ENCODE measurements at places on chromosomes 12 and 14.

DNA sequence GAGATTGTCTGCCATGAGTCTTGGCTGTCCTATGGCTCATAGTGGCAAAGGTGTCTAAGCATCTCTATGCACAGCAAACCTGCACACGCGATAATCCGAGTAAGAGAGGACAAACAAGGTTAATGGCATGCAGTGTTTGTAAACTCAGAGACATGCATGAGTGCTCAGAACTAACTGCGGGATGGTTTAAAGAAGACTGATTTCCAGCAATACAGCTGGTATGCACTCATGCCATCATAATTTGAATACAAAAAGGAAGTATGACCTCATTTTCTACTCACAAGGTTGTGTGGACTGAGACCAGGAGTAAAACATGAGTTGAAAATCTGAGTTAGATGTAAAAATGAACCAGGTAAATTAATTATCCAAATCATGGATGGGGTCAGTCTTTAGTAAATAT, 16.6 kb upstream of the TCP11L2 start:
- DNase-seq, result no peak

GRCh38 chr12:84860718-84861117, 51.9 kb downstream of the SLC6A15 start:
- no peak for DNase-seq

- no peak for DNase-seq
Measured at GRCh38 chr12:56836317-56836716, 73.2 kb downstream of the HSD17B6 start.

GRCh38 chr12:93060666-93061472, 131.8 kb upstream of the EEA1 start:
- no peak for DNase-seq

GRCh38 chr12:71749666-71750065, 5.0 kb upstream of the RAB21 start:
- no peak for DNase-seq

DNA sequence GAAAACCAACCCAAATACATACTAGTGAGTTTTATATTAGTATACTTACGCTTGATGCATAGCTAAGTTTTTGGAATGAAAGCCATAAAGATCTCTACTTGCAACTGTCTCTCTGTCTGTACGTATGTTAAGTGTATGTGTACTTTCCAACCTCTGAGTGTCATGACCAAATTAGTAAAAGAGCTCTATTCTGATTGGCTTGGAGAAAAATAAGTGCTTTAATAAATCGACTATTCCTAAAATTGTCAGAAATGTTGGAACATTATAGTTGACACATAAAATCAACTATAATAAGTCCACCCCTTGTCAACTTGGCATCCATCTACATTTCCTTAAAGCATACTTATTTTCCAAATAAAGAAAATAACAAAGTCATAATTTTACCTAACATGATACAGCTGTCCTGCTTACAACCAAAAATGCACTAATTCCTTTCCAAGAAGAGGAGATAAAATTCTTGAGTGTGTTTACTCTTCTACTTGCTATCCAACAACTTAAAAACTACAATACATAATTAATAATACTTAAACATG, 507.4 kb upstream of the ATP2B1 start:
- DNase-seq, result no peak

DNA sequence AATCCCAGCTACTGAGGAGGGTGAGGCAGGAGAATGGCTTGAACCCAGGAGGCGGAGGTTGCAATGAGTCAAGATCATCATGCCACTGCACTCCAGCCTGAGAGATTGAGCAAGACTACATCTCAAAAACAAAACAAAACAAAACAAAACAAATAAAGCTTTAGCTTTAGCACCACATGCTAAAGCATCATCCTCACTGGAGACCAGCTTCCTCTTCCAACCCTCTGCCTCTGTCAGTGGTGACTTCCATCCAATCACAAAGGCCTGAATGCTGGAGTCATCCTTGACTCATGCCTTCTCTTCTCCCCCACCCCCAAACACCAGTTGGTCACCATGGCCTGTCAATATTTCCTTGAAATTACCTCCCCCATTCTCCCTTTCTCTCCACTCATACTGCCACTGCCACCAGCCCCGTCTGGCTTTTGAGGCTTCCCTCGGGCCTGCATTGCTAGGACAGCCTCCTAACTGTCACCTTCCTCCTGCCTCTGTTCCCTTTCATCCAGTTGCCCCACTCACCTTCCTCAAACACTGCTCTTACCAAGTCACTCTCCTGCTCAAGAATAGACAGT, 1.4 kb downstream of the ZNF385A start:
- no peak for DNase-seq

DNA sequence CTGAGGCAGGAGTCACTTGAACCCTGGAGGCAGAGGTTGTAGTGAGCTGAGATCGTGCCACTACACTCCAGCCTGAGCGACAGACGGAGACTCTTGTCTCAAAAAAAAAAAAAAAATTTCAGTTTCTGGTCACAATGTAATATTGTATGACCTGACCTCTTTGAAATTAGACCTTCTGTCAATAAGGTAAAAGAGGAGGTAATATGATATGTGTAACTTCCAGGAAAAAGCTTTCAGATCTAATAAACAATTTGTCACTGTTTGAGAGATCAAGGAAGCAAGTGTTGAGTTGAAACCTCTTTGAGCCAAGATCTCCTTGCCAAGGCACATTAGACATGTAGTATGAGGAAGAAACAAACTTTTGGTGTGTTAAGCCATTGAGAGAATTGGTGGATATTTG, 101.7 kb upstream of the ATF7IP start:
- DNase-seq, result no peak

DNA sequence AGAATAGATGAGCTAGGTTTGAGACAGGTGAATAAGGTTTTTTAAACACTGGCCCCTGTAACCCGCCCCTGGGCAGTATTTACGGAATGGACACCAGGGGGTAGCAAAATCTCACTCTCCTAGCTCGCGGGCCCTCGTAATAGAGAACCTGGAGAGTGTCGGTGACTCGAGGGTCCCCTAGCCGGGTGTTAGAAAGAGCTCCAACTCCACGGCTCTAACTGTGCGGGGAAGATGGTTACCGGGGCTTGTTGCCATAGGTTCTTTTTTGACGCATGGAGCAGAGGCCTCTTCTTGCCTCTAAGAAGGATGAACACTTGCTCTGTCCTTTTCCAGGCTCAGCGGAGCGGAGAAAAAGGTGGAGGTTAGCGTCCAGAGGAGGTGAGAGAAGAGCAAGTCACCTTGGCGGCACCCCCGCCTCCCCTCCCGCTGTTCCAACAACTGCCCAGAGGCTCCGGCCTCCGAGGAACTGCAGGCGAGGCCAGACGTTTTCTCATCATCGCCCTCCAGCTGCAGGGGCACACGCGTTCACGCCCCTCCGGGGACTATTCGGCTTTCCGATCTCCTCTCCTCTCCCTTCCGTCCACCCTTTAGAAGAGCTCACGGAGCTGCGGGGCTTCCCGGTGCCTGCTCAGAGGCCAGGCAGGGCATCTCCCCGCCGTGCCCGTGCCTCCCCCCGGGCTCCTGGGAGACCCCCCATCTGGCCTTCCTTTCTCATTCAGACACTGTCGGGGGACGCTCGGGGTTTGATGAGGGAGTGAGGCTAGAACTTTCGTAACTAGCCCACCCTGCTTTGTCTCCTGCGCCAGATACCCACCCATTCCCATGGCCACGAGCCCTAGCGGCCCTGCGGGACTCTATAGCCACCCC, 1.4 kb upstream of the ARHGEF40 start:
- peak; percentile 79 for DNase-seq

GRCh38 chr12:132827763-132828703, 636 bp downstream of the GOLGA3 start:
- DNase-seq, result no peak

GRCh38 chr14:93315575-93315974, 17.3 kb downstream of the BTBD7 start:
- no peak for DNase-seq

GRCh38 chr14:52051871-52052270, 17.0 kb downstream of the NID2 start:
- DNase-seq, result no peak

DNA sequence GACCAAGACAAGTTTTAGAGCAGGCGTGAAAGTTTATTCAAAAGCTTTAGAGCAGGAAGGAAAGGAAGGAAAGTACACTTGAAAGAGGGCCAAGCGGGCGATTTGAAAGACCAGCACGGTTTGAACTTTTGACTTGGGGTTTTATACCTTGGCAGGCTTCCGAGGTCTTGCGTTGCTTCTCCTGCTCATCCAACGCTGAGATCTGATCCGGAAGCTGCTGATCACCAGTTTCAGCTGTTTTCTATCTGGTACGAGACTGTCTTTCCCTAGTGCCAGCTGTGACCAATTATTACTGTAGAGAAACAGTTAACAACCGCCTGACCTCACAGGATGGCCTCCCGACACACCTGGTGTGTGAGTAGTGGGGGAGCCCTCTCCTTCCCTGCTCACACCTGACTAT, 20.6 kb upstream of the SNRPF start:
- no peak for DNase-seq

DNA sequence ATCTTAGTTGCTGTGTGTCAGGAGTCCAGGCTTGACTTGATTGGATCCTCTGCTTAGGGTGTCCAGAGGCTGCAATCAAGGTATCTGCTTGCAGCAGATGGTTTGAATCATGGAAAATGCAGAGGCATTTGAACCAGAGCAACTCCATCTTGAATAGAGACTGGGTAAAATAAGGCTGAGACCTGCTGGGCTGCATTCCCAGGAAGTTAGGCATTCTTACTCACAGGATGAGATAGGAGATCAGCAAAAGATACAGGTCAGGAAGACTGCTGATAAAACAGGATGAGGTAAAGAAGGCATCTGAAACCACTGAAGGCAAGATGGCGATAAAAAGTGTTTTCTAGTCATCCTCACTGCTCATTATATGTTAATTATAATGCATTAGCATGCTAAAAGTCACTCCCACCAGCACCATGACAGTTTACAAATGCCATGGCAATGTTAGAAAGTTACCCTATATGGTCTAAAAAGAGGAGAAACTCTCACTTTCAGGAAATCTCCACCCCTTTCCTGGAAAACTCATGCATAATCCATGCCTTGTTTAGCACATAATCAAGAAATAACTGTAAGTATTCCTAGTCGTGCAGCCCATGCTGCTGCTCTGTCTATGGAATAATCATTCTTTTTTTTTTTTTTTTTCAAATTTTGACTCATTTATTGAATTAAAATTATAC, 218.3 kb upstream of the CPNE8 start:
- DNase-seq, result no peak

DNA sequence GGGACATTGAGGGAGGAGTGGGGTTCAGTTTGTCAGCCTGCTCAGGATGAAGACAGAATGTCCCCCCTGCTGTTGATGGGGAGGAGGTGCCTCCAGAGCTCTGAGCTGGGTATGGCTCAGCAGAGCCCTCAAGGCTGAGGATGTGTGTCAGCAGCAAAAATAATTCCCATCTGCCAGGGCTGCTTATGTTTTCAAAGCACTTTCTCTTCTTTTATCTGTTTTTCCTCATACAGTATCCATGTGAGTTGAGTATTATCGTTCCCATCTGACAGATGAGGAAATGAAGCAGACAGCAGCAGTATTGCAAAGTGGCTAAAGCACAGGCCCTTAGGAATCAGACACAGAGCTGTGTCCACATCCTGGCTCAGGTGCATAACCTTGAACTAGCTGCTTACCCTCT, 94.1 kb downstream of the SLC8A3 start:
- DNase-seq, result no peak

GRCh38 chr12:116598311-116599284, 39.4 kb downstream of the MAP1LC3B2 start:
- no peak for DNase-seq

DNA sequence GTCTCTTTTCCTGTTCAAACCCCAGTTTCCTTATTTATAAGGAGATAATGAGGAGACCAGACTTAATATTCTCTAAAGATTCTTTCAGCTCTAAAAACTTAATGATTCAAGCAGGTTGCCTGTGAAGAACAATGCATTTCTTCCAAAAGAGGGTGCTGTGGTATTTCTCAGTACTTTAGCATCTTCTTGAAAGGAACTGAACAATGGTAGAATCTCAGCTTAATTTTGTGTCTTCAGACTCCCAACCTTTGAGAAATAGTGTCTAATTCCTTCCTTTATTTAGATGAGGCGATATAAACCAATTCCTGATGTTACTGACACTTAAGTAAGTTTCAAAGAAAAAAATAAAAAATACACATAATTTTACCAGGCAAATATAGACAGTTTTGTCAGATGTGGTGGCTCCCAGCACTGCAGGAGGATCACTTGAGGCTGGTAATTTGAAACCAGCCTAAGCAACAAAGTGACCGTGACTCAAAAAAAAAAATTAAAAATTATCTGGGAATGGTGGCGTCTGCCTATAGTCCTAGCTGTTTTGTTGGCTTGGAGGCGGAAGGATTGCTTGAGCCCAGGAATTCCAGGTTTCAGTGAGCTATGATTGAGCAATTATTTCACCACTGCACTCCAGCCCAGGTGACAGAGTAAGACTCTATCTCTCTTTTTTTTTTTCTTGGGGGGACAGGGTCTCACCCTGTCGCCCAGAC, 76.9 kb upstream of the PSMA6 start:
- DNase-seq, result peak; percentile 41

DNA sequence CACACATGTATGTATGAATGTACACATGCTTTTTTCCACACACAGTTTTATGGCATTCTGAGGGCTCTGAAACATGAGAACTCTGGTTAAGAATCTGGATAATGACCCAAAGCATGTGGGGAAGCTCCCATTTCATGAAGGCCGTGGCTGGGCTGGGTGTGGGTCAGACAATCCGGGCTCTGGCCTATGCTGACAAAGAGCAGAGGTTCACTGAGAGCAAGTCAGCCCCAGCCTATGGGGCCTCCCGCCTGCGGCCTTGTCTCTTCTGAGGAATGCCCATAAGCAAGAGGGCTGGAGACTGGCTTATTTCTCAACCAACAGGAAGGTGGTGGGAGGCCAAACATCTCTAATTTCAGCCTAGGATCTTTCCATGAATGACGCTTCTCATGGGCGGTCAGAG, 8.5 kb downstream of the MYH6 start:
- no peak for DNase-seq

DNA sequence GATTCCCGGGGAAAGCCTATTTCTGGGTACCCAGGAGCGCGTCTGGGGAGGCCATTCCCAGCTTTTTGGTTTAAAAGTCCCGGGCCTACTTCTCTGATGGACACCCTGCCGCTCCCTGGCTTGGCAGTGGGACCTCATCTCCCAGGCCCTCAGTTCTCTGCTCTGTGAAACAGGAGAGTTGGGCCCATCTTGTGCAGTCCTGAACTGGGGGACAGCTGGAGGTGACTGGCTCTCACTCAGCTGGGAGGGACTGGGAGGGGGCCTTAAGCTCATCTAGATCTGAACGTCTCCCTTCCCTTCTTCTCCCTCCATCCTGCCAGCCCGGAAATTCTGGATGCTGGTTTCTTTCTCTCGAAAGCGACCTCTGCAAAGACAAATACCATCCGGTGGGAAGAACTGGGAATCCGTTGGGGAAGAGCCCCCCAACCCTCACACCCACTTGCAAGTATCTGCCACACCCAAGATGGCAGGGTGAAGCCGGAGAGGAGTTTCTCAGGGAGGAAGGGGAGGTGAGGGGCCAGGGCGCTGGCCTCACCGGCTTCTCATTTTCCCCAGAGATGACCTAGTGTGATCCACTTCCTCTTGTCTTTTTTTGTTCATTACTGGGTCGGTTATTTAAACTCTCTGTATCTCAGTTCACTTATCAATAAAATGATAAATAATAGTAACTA, 1.4 kb downstream of the RIN3 start:
- DNase-seq, result no peak
